ENCODE measurements at places on chromosomes 13 and 19.
A peak's percentile ranks its signal among the peaks of the same experiment; 100 is the strongest.

DNA sequence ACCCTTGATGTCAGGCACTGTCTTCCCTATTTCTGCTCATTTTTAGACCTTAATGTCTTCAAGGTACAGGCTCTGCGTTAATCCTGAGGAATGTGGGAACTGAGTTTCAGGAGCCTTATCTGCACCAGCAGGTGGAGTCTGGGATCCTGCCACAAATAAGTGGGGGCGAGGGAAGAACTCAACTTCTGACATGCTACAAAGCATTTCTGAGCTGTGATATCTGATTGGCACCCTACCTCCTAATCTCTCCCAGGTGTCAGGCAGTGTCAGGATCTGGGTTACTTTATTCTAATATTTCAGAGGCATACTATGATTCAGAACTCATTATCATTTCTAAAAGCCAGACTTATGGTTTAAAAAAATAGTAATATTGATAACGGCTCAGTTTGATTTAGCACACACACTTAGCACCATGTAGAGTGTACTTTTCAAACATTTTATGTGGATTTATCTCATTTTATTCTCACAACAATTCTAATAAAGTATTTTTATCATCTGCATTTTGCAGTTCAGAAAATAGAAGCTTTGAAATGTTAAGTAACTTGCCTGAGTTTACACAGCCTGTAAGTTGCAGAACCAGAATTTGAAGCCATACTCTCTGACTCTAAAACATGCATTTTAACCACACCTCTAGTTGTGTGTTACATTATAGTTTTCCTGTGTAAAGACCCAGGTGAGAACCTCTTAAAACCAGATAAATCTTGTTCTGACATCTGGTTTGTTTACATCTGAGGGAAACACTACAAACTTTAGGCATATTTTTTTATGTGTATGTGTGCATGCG is 358.6 kb downstream of the TDRD3 start:
- DNase-seq: no peak

DNA sequence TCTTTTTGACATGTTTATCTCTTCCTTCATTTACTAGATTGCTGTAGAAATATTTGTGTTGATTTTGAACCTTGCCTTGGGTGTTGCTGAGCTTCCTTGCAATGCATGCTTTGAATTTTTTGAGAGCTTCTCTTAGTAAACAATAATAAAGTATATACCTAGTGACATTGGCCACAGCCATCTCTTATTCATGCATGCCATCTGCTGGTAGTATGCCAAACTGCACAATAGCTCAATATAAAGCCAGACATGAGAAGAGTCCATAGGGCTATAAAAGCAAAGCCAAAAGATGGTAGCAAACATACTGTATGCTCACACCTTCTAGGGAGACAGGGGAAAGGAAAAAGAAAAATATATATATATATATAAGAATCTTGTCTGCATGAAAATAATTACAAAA is 18.9 kb upstream of the ZSCAN5A start:
- peak; percentile 30 for DNase-seq

DNA sequence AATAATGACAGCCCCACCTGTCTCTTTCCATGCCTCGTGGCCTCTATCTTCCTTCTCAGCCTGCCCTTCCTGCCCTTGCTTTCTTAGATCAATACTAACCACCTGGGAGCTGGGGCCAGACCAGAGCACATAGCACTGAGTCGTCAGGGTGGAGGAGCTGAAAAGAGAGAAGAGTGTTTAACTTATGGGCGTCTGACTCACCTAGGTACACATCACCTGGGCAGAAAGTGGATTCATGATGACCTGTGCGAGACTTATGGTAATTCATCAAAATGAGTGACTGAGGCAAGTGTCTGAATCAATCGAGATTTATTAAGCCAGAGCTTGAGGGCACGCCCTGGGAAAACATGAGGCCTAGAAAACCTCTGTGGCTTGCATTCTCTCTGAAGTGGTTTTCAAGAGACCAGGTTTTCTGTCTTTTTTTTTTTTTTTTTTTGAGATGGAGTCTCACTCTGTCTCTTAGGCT is 19.2 kb downstream of the CEACAM6 start:
- DNase-seq: no peak

- no peak for DNase-seq
Measured at GRCh38 chr13:51284339-51284738, 55.2 kb upstream of the SERPINE3 start.

DNA sequence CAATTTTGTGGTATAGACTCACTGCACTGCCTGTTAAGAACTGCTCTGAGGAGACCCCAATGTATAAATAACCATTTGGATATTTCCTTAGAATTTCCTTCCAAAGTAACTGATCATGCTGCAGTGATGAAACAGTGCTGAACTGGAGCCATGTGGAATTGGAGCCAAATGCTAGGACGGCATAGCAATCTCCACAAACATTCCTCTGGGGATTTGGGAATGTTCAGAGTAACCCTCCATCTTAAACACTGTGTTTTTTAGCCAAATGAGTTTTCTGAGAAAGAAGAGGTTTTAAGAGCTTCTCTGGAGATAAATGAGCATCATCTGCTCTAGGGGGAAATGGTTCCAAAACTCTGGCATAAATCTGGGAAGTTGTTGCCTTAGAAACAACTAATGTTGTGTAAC is 98.2 kb downstream of the OLFM4 start:
- DNase-seq: no peak

DNA sequence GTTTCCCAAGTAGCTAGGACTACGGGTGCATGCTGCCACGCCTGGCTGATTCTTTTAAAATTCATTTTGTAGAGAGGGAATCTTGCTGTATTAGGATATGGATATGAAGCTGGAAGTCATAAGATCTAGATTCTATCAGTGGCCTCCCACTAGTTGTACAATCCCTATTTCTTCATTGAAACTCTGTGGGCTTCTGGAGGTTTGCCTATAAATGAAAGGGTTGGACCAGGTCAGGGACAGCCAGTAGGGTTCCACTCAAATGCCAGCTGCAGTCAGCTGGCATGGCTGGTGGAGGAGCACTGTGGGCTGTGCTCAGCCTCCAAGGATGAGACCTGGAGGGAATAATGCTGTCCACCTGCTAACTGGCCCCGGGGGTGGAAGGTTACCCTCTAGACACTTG is 110.2 kb upstream of the GJB6 start:
- no peak for DNase-seq

GRCh38 chr19:5130371-5131030 is 161.6 kb downstream of the KDM4B start:
- peak; percentile 4 for DNase-seq

Measured in activated CD4-positive, alpha-beta T cell treated with anti-CD3 and anti-CD28 coated beads, Interleukin-2, amount 50 U/mL, for 24 hours (primary cell).